ENCODE measurements at places on chromosomes 13 and 19.
A peak's percentile ranks its signal among the peaks of the same experiment; 100 is the strongest.

GRCh38 chr13:25847635-25848626 is 203.9 kb downstream of the SHISA2 start:
- no peak for DNase-seq

DNA sequence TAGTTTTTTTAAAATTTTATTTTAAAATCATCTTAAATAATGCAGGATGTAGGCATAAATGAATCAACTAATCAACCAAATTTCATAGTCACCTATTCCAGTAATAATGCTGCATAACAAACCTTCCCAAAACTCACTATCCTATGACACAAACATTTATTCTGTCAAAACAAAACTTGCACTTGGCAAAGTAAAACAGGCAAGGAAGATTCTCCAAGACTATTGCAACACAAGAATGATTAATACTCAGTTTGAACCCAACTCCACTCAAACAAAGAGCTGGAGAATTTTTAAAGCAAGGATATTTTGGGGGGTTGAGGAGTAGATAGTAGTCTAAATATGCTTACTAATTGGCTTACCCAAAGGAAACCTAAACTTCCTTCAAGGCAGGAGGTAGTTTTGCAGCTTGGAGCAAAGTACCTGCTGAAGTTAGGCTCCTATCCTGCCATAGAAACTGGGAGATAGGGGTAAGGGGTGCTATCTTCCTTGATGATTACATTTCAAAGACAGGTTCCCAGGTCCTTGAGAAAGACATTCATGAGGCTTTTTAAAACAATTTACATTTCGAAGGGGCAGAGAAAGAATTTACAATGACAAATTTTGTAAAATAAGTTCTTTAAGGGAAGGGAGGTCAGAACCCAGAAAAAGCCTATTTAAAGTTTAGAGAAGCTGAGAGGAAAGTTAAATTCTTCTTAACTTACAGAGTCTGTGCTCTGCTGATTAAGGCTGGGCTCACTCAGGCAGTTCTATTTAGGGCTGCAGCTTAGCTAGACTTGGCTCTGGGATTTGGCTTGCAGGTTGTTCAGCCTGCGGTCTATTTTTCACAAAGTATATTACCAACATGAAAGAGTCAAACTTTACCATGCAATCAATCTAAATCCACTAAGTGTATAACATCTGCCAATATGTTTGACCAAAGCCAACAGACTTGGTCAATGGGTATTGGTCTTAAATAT is 549.0 kb downstream of the KCTD12 start:
- DNase-seq = no peak

DNA sequence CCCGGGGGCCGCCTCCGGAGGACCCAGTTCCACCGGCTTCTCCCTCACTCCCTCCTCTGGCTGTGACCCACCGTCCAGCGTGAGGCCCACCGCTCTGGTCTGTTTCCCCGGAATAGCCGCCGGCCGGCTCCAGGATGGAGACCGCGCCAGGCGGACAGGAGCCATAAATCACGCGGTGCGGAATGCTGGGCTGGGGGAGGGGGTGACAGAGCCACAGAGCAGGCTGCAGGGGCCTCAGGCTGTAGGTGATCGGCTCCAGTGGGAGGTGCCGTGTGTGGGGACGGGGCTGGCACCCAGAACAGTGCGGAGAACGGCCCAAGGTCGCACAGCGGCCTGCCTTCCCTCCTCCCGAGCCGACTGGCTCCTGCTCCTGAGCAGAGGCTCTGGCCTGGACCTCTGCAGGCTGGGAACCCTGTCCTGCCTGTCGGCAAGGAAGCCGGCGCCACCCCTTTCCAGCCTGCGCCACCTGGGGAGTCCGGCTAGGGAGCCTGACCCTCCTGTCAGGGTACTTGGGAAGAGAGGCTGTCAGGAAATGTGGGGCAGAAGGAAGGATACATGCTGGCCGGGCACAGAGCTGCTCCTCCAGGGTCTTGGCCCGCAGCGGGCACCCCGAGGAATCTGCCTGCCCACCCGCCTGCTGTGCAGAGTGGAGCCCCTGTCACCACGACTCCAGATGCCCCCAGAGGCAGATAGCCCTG is 8.3 kb downstream of the PIAS4 start:
- no peak for DNase-seq

DNA sequence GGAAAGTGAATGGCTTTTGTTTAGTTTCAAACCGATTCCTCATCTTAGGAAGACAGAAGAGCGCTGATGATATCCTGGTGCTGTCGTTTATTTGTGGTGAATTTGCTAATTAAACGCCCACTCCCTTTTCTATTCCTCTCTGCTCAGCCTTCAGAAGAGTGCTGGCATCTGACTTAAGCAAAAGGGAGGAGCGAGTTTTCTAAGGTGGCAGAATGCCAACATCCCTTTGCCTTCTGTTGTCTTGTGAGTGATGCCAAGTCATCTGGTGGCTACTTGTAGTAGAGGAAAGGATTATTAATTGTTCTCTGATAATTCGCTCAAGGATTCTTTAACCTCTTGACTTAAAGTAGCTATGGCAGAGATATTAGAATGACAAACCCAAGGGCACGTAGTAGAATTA is 68.1 kb downstream of the ERCC5 start:
- no peak for DNase-seq

DNA sequence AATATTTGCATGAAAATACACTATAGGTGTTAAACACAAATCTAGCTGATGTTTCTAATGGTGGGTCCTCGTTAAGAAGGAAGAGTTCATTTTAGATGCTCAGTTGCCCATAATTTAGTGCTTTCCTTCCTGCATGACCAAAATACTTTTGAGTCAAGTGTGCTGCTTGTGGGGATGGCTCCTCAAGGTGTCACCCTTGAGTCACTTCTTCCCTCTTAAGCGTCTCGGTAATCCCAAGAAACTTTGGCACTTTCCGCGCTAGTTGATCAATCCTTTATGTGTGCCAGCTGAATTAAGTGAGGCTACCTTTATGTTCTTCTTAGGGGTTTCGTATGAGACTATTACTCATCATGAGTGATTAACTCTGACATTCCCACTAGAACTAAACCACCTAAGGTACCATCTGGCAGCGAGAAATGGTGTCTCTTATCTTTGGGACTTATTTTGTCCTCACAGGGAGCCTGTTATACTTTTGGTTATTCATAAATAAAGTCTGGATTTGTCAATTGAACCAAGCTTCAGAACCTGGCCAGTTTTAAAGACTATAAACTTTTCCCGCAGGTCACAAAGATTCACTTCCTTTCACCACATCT is 106.8 kb downstream of the NHLRC3 start:
- no peak for DNase-seq

- no peak for DNase-seq
Observed at GRCh38 chr13:30806784-30807183, 71.4 kb downstream of the ALOX5AP start.

GRCh38 chr19:30064771-30065494 is 122.9 kb downstream of the URI1 start:
- no peak for DNase-seq

DNA sequence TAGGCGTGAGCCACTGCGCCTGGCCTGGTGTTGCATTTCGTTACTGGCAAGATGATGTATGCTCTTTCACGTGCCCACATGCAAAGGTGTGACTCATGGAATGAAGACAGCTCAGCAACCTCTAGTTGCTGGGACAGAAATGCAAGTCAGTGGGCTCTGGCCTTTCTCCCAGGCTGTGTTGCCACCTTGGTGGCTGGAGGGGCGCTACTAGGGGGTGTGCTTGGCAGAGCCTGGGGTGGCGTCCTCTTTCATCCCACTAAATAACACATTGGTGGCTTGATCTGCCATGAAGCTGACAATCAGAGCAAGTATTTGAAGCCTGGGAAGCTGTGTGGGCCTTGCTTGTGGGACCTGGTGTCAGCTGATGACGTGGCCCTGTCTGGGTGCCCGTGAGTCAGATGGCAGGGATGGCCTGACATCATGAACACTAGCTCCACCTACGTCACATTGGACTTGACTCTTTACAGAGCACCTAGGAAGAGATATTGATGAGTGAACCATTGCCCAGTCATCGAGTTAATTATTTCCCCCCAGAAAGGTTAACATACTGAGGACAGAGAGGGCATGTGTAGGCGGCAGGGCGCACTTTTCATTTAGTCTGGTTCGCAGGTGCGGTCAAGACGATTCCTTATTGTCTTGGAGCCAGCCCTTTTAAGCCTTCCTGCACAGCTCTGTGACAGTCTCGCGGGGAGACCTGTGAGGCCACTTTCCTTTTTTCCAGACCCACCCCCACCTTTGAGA is 154.2 kb downstream of the TM9SF2 start:
- peak; percentile 27 for DNase-seq

- DNase-seq = no peak
Observed at GRCh38 chr13:47251771-47252170, 354.9 kb upstream of the HTR2A start.

GRCh38 chr19:30360376-30361106 is 11.6 kb upstream of the ZNF536 start:
- no peak for DNase-seq

DNA sequence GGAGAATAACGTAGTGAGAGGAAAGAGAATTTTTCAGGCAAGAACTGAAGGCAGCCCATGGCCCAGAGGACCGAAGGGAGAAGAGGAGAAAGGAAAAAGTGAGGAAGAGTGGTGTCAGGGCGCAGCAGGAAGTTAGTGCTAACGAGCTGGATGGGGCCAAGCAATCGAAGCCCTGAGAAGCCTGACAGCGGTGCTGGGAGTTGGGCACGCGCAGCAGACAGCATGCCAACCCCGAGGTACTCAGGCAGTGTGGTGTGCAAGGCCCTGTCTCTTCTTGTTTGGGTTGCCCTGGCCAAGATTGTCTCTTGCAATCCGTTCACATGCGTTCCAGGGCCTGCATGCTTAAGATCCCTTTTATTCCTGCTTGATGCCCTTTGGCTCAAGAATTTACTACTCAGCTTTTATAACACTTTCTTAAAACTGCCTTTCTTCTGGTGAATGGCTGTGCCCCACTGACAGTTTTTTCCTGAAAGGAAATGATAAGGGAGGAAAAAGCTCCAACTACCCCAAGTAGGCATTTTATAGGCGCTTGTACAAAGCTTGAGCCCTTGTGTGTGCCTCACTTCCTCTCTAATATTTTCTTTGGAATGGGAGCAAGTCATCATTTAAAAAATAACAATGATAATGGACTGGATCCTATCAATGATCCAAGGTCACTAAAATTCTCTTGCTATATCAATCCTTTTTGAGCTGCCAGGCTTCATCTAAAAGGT is 115.4 kb downstream of the FLT1 start:
- no peak for DNase-seq

DNA sequence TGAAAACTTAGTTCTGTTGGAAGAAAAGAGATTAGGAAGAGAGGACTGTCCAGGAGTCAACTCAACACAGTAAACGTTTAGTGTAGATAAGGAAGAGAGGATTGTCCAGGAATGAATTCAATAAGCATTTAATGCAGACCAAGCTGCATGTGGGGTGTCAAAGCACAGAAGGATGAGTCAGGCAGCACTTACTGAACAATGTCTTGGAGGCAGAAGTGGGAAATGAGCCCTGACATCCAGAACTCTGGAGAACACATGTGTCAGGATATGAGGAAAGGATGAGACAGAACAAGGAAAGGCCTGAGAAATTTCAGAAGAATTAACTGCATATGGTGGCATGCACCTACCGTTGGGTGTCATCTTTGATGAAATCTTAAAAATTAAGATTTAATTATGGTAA is 429.2 kb upstream of the HTR2A start:
- DNase-seq = no peak

- no peak for DNase-seq
Observed at GRCh38 chr13:109281017-109281902, 505.1 kb downstream of the IRS2 start.

GRCh38 chr19:10644260-10645007 is 9.7 kb upstream of the ILF3 start:
- peak; percentile 89 for DNase-seq

DNA sequence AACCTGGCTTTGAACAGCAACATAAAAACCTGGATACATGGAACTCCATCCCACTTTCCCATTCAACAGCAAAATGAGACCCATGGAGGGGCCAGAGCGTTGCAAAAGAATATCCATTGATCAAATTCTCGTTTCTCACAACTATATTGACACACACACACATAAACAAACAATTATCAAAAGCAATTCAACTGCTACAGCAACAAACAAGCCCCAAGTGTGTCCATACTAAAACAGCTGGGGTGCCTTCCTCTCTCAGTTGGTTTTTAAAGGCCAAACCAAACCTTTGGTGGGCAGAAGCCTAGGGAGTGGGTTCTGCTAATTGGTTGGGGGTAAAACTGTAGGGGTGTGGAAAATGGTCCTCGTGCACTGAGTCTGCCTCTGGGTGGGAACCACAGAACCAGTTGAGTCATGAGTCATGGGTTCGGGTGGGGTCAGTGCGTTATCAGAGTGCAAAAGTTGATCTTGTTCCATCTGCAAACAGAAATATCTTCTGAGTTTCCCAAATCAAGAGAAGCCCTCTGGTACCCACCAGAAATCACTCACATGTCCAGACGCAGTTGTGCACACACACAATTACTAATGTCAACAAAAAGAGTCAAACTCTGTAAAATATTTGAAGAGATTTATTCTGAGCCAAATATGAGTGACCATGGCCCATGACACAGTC is 18.5 kb downstream of the GPR42 start:
- no peak for DNase-seq

- DNase-seq = no peak
Observed at GRCh38 chr13:98450026-98450425, 126.9 kb downstream of the STK24 start.

DNA sequence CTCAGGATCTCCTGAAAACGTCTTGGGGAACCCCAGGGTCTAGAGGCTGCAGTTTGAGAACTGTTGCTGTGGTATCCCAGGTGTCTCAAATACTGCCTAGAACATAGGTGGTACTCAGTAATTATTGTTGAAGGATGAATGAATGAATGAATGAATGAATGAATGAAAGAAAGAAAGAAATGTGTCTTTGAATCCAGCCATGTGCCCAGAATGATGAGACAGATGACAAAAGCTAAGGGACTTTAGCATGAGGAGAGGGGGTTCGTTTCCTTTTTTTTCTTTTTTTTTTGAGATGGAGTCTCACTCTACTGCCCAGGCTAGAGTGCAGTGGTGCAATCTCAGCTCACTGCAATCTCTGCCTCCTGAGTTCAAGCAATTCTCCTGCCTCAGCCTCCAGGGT is 7.8 kb downstream of the LSR start:
- no peak for DNase-seq

DNA sequence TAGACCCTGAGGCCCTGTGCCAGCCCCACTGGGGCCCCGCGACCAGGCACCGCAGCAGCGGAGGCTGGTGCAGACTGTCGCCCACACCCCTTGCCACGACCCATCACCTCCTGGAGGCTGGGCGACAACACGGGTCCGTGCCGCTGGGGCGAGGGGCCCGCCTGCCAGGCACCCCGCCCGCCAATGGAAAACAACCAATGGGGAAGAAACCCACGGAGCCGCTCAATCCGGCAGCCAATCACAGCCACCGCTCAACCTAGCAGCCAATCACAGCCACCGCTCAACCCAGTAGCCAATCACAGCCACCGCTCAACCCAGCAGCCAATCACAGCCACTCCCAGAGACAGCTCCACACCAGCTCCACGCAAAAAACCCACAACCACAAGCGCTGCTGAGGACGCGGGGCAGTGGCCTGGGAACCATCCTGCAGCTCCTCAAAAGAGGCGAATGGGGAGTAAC is 29.7 kb downstream of the GPX4 start:
- peak; percentile 77 for DNase-seq

- no peak for DNase-seq
Observed at GRCh38 chr13:54486421-54487166, 1458.0 kb downstream of the OLFM4 start.

Measured in activated T-cell treated with anti-CD3 and anti-CD28 coated beads, Interleukin-2, amount 50 U/mL, for 1 hour (primary cell).